Activated effector memory CD4-positive, alpha-beta T cell treated with Interleukin-2 at 50 U/mL for 16 hours (primary cell): ENCODE measurements at places on chromosomes 7 and 10.

- no peak for DNase-seq
Observed at GRCh38 chr7:34100661-34101060, 195.3 kb downstream of the BMPER start.

- DNase-seq, result no peak
Observed at GRCh38 chr7:80900583-80901576, 18.0 kb downstream of the SEMA3C start.

DNA sequence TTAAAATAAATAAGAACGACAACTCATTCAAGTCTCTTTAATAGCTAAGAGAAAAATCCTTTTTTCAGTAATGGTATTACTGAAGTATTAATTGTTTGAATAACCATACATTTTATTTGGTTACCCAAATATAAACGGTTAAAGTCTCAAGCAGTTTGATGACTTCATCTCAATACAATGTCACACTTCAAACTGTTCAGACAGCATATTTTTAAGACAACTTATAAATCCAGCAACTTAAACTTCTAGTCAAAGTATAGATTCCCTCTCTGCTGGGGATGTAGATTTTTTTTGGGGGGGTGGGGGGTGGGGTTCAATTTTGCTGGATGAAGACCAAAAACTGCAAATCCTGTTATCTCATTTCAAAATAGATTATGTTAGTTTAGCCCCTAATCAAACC, 42.0 kb downstream of the GNA12 start:
- no peak for DNase-seq

GRCh38 chr7:79822620-79823240, 311.9 kb upstream of the GNAI1 start:
- no peak for DNase-seq

DNA sequence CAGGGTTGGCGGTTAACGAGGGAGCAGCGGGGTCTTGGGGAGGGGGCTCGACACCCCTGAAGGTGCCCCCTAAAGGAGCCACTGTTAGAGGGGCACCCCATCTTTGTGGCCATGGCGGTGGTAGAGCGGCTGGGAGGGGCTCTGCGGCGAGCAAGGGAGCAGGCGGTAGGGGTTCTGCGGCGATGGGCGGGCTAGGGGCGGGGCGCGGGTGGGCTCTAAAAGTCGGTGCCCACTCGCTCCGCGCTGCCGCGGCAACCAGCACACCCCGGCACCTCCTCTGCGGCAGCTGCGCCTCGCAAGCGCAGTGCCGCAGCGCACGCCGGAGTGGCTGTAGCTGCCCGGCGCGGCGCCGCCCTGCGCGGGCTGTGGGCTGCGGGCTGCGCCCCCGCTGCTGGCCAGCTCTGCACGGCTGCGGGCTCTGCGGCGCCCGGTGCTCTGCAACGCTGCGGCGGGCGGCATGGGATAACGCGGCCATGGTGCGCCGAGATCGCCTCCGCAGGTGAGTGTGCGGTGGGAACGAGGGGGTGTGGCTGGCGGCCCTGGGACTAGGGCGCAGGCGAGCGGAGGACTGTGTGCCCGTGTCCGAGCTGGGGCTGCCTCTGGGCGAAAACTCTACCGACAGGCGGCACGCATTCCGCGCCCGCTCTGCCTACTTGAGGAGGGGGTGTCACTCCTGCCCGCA, at the start of gene MEST:
Gene MEST, plus strand, starts transcription at position 245 of the 682 bp plus-strand sequence. Its CDS starts 229 bp downstream, at position 474.
- DNase-seq, result no peak

DNA sequence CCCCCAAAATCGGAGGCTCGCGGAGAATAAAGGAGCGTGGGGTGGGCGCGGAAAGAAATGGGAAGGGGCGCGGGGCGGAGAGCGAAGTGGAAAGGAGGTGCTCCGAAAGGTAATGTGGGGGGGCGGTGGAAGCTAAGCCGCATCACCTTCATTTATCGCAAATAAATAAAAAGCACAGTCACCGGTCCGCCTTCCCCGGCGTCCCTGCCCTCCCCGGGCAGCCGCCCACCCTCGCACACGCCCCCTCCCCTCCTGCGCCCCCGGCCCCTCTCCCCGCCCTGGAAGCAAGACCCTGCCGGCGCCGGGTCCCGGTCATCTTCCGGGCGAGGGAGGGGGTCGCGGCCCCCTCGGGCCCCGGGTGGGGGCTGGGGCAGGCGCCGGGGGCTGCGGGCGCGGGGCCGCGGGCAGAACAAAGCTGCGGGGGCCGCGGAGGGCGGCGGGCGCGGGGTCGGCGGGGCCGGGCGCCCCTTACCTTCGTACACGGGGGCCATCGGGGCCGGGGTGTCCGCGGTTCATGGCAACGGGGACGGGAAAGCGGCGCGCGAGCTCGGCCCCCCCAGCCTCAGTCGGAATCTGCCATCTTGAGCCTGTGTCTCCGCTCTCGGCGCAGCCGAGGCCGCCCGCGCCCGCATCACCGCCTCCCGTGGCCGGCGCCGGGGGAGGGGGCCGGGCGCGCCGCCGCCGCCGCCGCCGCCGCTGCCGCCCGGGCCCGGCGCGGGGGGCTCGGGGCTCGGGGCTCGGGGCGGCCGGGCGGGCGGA, 486 bp downstream of the HIPK2 start:
- DNase-seq, result peak; percentile 30

DNA sequence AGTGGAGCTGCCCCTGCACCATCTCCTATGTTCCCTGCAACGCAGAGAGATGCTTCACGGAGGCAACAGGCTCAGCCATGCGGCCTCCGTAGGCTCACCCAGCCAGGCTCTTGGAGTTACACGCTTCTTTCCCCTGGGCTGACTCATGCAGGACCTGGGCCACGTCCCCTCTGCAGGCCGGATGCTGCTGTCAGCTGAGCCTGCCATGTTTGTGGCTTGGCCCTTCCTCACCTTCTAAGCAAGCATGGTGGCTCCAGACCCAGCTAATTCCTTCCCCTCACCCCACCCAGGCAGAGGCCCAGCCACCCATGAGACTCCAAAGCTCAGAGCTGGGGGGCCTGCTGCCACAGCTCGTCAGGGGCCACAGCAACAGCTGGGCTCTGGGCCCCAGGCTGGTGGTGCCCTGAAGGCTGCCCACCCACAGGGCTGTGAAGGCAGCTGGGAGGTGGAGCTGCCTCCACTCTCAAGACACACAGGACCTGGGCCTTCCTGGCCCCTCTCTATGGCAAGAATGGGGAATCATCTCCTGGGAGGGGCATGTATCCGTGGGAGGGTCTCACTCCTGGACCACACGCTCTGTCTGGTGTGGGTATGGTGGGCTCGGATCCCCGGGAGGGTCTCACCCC, 219.6 kb downstream of the ELFN1 start:
- DNase-seq, result no peak

DNA sequence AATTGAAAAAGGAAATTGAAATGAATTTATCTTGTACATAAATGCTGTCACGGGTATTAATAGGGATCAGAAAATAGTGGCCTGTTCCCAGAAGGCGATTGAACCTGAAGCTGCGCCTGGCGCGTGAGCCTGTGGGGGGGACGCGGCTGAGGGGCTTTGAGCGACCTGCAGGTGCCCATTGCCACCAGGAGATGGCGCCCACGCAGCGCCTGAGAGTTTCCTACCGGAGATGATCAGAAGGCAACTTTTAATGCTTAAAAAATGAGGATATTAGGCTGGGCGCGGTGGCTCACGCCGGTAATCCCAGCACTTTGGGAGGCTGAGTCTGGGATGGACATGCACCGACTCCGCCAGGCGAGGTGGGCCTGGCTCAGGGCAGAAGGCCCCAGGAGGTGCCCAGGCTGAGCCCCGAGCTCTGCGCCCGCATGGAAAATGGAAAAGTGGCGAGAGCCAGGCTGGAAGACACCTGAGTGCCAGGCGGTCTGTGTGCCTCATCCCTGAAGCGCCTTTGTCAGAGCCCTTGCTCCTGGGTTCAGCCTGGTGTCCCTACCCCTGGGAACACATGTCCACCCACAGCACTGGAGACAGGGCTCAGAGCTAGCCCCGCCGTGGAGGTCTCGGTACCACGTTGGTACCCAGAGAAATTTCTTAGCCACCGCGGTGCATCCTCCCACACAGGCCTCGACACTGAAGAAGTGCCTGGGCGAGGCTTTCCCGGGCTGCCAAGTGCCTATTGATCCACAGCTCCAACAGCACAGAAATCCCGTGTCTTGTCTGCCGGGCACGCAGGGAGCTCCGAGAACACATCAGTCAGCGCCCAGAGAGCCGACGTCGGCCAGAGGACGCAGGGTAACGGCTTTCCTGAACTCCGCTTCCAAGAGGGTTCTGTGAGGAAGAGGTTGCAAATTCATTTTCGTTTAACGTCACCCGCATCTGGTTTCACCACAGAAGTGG, 117.4 kb downstream of the INPP5A start:
- peak; percentile 21 for DNase-seq

DNA sequence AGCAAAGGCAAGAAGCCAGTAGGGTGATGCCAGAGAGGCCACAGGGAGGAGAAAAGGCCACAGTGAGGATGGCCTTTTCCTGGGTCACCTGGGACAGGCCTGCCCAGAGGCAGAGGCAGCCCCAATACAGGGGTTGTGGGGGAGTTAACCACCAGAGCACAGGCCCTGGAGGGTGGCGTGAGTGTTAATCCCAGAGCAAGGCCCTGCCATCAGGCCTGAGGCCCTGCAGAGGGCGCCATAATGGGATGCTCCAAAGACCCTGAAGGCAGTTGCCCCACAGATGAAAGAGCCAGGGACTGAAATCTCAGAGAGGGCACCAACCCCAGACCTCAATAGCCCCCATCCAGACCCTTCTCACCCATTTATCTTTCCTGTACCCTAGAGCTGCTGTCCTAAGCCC, 23.9 kb downstream of the SLC13A4 start:
- DNase-seq, result no peak

- no peak for DNase-seq
Observed at GRCh38 chr7:3153118-3153517, 109.5 kb upstream of the CARD11 start.

DNA sequence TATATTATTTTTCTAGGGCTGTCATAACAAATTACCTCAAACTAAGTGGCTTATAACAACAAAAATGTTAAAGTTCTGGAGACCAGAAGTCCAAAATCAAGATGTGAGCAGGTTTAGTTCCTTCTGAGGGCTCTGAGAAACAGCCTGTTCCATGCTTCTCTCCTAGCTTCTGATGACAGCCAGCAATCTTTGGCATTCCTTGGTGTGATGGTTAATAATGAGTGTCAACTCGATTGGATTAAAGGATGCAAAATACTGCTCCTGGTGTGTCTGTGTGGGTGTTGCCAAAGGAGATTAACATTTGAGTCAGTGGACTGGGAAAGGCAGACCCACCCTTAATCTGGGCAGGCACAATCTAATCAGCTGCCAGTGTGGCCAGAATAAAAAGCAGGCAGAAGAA, 26.3 kb upstream of the TNKS2 start:
- DNase-seq, result no peak

GRCh38 chr7:40843338-40843985, 708.7 kb downstream of the SUGCT start:
- no peak for DNase-seq

- DNase-seq, result no peak
Observed at GRCh38 chr7:28405662-28406061, 6.7 kb upstream of the CREB5 start.

GRCh38 chr7:88071994-88072714, 138.1 kb downstream of the ADAM22 start:
- no peak for DNase-seq

- no peak for DNase-seq
Observed at GRCh38 chr7:20431146-20431545, 100.4 kb downstream of the ITGB8 start.

DNA sequence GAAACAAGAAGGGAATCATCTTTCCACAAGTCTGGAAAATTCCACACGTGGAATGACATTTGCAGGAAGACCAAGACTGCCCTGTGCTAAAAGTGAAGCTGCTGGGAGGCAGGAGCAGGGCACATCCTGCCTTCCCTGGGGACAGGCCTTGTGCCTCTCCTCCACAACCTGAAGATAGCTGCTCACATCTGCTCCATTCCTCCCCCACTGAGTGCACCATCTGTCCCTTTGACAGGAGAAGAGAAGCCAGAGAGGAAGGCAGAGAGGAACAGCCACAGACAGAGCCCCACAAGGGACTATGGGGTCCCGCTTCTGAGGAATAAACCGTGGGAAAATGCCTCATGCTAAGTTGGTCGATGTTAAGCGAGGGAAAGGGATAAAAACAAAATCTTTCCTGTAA, 15.9 kb upstream of the FAM171A1 start:
- no peak for DNase-seq

DNA sequence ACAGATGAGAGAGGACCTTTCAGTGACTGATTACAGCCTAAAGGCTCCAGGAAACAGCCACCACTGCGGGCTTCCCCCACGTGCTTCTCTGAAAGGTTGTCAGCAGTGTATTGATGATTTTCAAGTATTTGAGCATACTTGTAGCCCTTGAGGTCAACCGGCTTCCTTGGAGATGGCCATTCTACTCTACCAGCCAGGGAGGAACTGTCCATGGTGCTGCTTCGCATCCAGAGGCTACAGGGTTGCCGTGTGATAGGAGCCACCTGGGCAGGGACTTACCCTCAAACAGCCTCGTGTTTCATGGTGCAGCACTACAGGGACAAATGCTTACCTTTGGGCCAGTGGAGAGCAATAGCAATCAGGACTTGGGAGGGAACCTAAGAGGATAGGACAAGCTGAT, 179.5 kb downstream of the DPP6 start:
- no peak for DNase-seq

GRCh38 chr7:40723829-40724228, 589.0 kb downstream of the SUGCT start:
- no peak for DNase-seq

GRCh38 chr7:68422281-68422680, 1176.0 kb upstream of the AUTS2 start:
- DNase-seq, result no peak

DNA sequence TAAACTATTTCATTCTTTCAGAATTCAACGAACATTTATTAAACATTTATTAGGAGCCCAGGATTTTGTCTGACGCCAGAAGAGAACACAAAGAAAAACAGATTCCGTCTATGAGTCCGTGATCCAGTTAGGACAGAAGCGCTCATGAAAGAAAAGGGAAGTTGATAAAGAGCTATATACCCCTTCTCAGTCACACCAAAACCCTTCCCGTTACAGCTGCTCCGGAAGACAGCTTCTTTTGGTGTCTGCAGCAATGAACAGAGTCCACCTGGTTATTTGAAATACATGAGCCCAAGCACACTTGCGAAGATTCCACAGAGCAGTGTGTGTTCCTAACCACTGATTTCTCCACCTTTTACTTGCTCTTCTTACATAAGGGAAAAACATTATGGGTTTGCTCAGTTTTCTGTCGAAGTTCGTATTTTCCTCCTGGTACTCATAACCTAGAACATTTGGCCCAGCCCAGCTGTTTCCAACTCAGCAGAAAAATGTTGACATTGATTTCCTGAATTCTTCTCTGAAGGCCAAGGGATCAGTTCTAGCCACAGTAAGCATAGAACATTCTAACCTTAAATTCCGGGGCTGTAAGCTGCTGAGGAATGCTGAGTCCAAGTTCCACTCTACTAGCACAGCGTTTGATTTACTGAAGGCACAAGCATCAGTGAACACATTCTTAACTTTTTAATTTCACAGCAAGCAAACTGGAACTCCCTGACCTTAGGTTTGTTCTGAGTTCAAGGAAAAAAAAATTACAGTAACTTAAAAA, 206.5 kb downstream of the SORCS1 start:
- DNase-seq, result no peak
